ENCODE measurements at places on chromosomes 6 and 20. TPM values are rescaled to one million over a fixed set of nuclear protein-coding genes. Genes with fewer than 3 reads are reported as not detected.
A peak's percentile ranks its signal among the peaks of the same experiment; 100 is the strongest.

GRCh38 chr6:26286168-26286877 is 78.7 kb upstream of the BTN3A2 start:
- peak overlapping the region; percentile 92 for H3K4me3 ChIP-seq
- peaks cover 5% of the 10 kb centered on the region for H3K27me3 ChIP-seq
- peak overlapping the region; percentile 96 for H3K27ac ChIP-seq
- H3K36me3 ChIP-seq: peaks cover 12% of the 10 kb centered on the region

DNA sequence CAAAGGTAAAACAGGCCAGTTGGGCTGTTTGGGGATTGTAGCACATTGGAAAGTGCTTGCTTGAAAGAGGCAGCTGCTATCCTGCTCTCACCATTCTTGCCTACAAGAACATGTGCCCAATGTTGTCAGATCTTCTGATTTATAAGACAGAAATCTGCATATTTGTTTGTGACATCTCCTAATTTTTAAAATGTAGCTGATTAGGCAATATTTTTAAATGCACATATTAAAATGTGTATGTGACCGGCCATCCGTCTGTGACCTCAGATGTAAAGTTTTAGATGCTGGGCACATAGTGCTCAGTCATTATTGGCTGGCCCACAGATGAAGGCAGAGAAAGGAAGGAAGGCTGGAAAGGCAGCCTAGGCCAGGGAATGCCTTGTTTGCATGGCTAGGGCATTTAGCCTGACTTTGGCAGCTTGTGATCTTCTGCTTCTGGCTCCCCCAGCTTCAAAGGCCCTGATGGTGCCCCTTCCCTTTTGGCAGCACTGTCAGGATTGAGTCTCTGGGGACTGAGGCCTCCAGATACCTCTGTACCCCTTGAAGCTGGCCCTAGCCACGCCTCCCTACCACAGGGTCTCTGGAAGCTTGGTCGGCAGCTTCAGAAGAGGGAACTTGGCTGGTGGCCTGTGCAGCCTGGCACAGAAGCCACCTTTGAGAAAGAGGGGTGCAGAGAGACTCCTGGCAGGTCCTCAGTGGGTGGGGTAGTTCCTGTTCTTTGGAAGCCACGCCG is 6.4 kb downstream of the SNPH start:
- H3K27me3 ChIP-seq: no peaks in the 10 kb centered on the region
- no peak for DNase-seq
- no peak overlapping the region for H3K4me3 ChIP-seq
- no peaks in the 10 kb centered on the region for H3K36me3 ChIP-seq
- no peak overlapping the region for H3K27ac ChIP-seq
- peaks cover 11% of the 10 kb centered on the region for H3K4me1 ChIP-seq

DNA sequence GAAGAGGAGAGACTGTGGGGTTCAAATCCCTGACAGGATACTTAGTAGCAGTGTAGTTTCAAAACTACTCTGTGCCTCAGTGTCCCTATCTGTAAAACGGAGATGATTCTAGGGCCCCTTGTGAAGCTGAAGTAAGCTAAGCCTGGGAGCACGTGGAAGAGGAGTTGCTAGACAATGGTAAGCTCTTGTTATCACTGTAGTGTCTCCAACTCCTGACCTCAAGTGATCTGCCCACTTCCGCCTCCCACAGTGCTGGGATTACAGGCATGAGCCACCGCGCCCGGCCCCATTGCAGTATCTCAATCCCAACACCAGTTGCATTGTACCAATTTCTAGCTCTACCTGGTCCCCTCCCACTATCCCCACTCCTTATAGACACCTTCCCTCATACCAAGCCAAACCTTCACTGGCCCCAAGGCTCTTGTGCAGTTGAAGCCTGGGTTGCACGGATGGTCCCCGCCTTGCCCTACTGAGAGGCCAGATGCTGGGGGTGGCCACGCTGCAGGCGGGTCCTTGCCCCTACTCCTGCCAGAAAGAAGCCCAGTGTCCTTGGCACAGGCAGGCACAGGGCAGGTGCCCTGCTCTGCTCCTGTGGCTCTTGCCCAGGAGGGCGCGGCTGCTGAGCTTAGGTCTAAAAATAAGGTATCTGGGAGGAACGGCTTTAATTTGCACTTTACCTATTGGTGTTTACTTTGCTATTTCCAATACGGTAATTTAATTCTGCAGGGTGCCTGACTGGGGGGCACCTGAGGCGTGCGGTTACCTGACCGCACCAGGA is 118.1 kb downstream of the VEGFA start:
- H3K27me3 ChIP-seq: peaks cover 24% of the 10 kb centered on the region
- no peak overlapping the region for H3K27ac ChIP-seq
- no peak overlapping the region for H3K4me3 ChIP-seq
- no peak for DNase-seq
- H3K36me3 ChIP-seq: no peaks in the 10 kb centered on the region
- H3K4me1 ChIP-seq: peaks cover 3% of the 10 kb centered on the region

DNA sequence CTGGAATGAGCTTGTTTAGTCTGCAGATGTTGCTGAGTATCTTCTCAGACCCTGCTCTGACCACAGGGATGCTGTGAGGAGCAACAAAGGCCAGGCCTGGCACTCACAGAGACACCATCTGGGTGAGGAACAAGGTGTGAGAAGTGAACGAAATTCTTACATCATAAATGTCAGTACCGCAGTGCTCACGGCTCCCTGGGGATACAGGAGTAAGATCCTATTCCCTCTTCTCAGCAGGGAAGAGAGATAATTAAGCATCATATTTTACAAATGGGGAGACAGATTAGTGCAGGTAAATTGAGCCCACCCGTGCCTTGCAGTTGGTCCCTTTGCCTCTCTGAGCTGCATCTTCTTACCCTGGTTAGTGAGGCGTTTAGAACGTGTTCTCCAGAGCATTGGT is 106.2 kb downstream of the DTD1 start:
- no peak for DNase-seq
- no peak overlapping the region for H3K27ac ChIP-seq
- no peak overlapping the region for H3K4me3 ChIP-seq
- peaks cover 5% of the 10 kb centered on the region for H3K36me3 ChIP-seq

LY6G6F gene
- total RNA-seq: not detected

LIN28B gene
- not detected for total RNA-seq
